ENCODE measurements at places on chromosomes 11 and 22. TPM values are rescaled to one million over a fixed set of nuclear protein-coding genes. Genes with fewer than 3 reads are reported as not detected.

- H3K27me3 ChIP-seq, result no peaks in the 10 kb centered on the region
- H3K4me1 ChIP-seq, result peaks cover 3% of the 10 kb centered on the region
- no peaks in the 10 kb centered on the region for H3K36me3 ChIP-seq
- no peak overlapping the region for H3K27ac ChIP-seq
- H3K4me3 ChIP-seq, result no peak overlapping the region
Measured at GRCh38 chr22:20964090-20964798, 2.8 kb upstream of the AIFM3 start.

- no peaks in the 10 kb centered on the region for H3K27me3 ChIP-seq
- H3K36me3 ChIP-seq, result no peaks in the 10 kb centered on the region
- H3K4me1 ChIP-seq, result no peaks in the 10 kb centered on the region
- H3K4me3 ChIP-seq, result no peak overlapping the region
- no peak overlapping the region for H3K27ac ChIP-seq
- no peak for DNase-seq
Measured at GRCh38 chr11:119459293-119459976, 36.5 kb upstream of the THY1 start.

DNA sequence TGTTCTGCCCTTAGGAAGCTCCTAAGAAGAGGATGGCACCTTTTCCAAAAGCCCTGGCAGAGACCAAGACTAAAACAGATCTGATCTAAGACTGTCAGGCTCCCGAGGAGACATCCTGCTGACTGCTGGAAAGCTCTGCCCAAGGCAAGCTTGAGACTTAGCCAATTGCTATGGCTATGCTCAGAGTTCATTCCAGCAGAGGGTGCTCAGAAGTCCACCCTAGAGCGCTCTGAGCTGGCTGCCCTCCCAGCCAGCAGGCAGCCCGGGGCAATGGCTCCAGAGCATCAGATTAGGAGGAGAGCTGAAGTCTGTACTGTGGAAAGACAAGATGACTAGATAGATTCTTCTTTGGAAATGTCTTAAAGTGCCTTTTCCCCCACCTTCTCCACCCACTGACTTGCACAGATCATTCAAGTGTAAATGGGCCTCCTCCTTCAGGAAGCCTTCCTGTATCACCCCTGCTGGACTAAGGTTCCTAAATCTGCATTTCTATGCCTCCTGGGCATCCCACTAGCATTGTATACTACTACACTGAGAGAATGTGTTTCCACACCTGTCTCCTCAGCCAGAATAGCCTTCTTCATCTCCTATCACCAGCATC is 23.4 kb downstream of the LRRC55 start:
- DNase-seq, result peak; percentile 47
- H3K27me3 ChIP-seq, result no peaks in the 10 kb centered on the region
- no peak overlapping the region for H3K27ac ChIP-seq
- H3K4me3 ChIP-seq, result no peak overlapping the region

DNA sequence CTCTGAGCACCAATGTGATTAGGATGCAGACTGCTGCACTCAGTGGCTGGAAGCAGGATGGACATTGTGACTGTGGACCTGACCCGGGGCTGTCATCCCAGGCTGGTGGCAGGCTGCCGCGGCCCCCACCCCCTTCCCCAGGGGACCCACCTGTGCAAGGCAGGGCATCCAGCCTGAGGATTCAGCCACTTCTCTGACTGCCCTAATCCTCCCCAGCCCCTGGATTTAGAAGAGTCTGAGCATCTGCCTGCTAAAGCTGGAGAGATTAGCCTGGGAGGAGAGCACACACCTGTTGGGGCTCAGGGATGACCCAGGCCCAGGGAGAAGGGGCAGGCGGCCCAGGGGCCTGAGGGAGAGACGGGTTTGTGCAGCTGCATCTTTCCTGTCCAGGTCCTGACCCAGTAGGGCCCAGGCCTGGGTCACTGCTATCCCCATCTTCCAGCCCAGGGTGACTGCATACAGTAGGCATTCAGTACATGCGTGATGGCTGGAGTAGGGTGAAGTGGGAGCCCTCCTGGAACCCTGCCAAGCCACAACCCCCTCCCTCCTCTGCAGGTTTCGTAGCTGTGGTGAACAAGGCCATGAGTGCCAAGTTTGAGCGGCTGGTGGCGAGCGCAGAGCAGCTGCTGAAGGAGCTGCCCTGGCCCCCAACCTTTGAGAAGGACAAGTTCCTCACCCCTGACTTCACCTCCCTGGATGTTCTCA is 12.1 kb downstream of the DPP3 start:
- no peak for DNase-seq
- H3K27me3 ChIP-seq, result no peaks in the 10 kb centered on the region
- no peak overlapping the region for H3K4me3 ChIP-seq
- H3K36me3 ChIP-seq, result no peaks in the 10 kb centered on the region
- H3K27ac ChIP-seq, result no peak overlapping the region

DNA sequence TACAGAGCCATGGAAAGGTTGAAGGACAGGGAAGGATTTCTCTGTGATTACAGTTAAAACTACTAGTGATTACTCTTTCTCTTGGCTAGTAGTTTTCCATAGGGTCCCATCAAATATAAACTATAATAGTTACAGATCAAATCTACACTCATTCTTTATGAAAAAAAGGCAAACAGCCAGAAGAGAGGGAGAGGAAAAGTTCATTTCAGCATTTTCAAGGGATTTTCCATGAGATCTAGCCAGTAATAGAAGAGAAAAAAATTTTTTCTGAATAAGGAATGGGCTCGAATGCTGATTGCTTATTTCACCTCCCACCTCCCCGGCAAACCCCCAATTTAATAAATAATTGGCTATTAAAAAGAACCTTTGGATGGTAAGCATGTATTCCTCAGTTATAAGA is 74.8 kb upstream of the BLID start:
- H3K27ac ChIP-seq, result no peak overlapping the region
- no peaks in the 10 kb centered on the region for H3K27me3 ChIP-seq
- no peaks in the 10 kb centered on the region for H3K4me1 ChIP-seq
- H3K4me3 ChIP-seq, result no peak overlapping the region
- H3K36me3 ChIP-seq, result no peaks in the 10 kb centered on the region

- H3K27me3 ChIP-seq, result no peaks in the 10 kb centered on the region
- H3K27ac ChIP-seq, result no peak overlapping the region
- no peaks in the 10 kb centered on the region for H3K4me1 ChIP-seq
- no peak overlapping the region for H3K4me3 ChIP-seq
- H3K36me3 ChIP-seq, result no peaks in the 10 kb centered on the region
Measured at GRCh38 chr11:69796063-69796462, 20.9 kb upstream of the FGF4 start.

DNA sequence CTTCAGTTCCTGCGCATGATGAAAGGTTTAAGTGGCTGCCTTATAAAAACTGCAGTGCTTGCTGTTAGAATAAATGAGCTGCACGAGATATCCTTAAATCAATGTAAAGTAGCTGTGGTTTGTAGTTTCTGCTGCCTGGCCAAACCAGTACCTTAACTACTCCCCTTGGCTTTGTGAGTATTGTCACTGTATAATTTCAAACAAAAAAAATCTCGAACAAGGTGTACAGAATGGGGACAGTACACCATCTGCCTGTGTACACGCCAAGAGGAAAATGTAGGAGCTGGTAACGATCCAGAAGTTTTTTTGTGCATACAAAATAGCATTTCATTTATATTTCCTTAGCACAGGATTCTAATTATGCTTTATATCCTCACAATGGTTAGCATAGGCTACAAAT is 20.6 kb upstream of the NDUFC2 start:
- no peaks in the 10 kb centered on the region for H3K4me1 ChIP-seq
- H3K27me3 ChIP-seq, result no peaks in the 10 kb centered on the region
- DNase-seq, result no peak
- H3K36me3 ChIP-seq, result peaks cover 11% of the 10 kb centered on the region

- peaks cover 2% of the 10 kb centered on the region for H3K4me1 ChIP-seq
- peaks cover 11% of the 10 kb centered on the region for H3K36me3 ChIP-seq
- H3K27me3 ChIP-seq, result no peaks in the 10 kb centered on the region
- H3K4me3 ChIP-seq, result no peak overlapping the region
- no peak overlapping the region for H3K27ac ChIP-seq
Measured at GRCh38 chr11:124113890-124114289, 1.4 kb upstream of the VWA5A start.

- DNase-seq, result no peak
- H3K27ac ChIP-seq, result no peak overlapping the region
- no peak overlapping the region for H3K4me3 ChIP-seq
- peaks cover 2% of the 10 kb centered on the region for H3K36me3 ChIP-seq
- no peaks in the 10 kb centered on the region for H3K27me3 ChIP-seq
Measured at GRCh38 chr11:68508425-68508824, 47.9 kb downstream of the PPP6R3 start.

DNA sequence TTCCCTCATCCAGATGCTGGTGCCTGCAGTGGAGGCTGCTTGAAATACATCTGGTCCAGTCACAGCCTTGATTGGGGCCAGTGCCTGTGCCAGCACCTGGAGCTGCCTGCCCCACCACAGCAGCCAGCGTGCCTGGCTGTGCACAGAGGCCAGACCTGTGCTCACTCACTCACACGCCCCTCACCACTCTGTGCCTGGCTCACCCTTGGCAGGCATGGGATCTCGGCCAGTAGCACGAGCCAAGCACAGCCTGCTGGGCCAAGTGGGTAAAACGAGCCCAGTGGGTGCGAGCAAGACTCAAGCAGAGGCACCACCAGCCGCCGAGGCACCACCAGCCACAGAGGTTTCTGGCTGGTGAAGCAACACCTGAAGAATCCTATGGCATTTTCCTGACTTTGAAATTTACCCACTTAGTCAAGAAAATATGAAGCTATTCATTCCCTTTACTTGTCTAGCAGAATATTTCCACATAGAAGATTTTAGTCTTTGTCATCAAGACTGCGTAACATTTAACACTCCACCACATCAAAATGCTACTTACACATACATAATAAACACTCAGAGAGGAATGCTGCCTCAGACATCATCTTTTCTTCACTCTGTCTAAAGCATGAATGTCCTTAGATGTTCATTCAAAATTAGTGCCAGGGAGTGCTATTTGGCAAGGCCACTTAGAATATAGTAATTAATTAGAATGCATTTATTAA is 424.3 kb upstream of the FAT3 start:
- no peaks in the 10 kb centered on the region for H3K27me3 ChIP-seq
- no peaks in the 10 kb centered on the region for H3K4me1 ChIP-seq
- H3K27ac ChIP-seq, result no peak overlapping the region
- H3K4me3 ChIP-seq, result no peak overlapping the region
- no peak for DNase-seq

DNA sequence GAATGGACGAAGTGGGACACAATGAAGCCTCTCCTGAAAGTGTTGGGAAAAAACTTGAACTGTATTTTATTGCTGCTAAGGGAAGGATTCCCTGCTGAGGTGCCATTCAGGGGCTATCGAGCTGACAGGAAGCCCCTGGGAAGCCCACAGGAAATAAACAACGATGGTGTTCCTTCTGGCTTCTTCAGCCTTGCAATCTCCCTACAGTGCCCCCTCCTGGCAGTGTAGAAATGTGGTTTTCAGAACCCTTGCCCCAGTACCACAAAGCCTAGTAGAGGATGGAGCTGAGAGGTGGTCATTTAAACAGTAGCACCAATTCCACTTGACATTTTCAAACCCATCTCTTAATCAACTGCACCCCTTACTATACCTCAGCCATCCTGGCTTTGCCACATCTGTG is 676.7 kb upstream of the ARHGAP42 start:
- no peaks in the 10 kb centered on the region for H3K4me1 ChIP-seq
- no peaks in the 10 kb centered on the region for H3K27me3 ChIP-seq
- no peak overlapping the region for H3K4me3 ChIP-seq
- no peak for DNase-seq

DNA sequence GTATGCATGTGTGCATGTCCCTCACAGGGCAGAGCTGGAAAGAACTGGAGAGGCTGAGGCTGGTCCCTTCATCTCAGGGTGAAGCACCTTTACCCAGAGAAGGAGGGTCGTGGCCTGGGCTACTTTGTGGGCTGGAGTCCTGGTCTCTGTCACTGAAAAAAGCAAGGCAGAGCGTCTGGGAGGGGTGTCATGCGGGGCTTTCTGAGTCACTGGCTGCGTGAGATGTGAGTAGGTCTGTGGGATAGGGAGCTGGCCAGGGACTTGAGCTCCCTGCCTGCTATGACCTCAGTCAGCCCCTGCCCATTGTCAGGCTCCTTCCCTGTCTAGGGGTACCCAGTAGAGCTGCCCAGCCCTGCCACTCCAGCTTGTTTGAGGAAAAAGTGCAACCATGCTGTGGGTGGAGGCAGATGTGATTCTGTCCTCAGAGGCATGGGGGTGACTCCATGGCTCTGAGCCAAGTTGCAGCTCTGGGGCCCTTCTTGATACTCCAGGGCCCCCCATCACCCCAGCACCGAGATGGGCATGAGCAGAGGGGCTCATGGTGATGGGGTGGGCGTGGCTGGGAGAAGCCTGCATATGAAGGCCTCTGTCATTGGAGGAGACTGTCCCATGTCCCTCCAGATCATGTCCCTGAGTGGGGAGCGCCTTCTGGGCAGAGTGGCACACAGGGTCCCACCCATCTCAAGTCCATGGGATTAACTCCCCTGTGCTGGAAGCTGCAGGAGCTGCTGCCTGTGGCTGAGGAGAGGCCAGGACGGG is 27.8 kb downstream of the KCNQ1 start:
- H3K27me3 ChIP-seq, result peaks cover 4% of the 10 kb centered on the region
- no peaks in the 10 kb centered on the region for H3K36me3 ChIP-seq
- H3K4me1 ChIP-seq, result peaks cover 5% of the 10 kb centered on the region
- no peak overlapping the region for H3K4me3 ChIP-seq
- no peak overlapping the region for H3K27ac ChIP-seq

- H3K27ac ChIP-seq, result no peak overlapping the region
- no peaks in the 10 kb centered on the region for H3K27me3 ChIP-seq
- H3K36me3 ChIP-seq, result no peaks in the 10 kb centered on the region
- no peaks in the 10 kb centered on the region for H3K4me1 ChIP-seq
- DNase-seq, result no peak
Measured at GRCh38 chr11:24779791-24780190, 282.9 kb downstream of the LUZP2 start.

Gene PKNOX2
- 9.3 TPM for total RNA-seq

Gene OR8G5
- total RNA-seq, result 0.34 TPM

Gene OR5I1
- not detected for total RNA-seq

Gene MMP13
- not detected for total RNA-seq

Gene OR6A2
- total RNA-seq, result 0.21 TPM

Gene OR2AG1
- not detected for total RNA-seq

Gene DDI1
- total RNA-seq, result not detected

Gene CRYBB3
- total RNA-seq, result not detected

Gene EED
- 14.1 TPM for total RNA-seq

Data from lung (tissue), 17 donors.